ENCODE measurements at places on chromosomes 2 and 18. TPM values are rescaled to one million over a fixed set of nuclear protein-coding genes. Genes with fewer than 3 reads are reported as not detected.

- DNase-seq = no peak
These were observed 8.9 kb downstream of the CCL20 start for GRCh38 chr2:227822416-227823003.

GRCh38 chr2:26070730-26071129 lies 36.8 kb downstream of the RAB10 start:
- DNase-seq = no peak

DNA sequence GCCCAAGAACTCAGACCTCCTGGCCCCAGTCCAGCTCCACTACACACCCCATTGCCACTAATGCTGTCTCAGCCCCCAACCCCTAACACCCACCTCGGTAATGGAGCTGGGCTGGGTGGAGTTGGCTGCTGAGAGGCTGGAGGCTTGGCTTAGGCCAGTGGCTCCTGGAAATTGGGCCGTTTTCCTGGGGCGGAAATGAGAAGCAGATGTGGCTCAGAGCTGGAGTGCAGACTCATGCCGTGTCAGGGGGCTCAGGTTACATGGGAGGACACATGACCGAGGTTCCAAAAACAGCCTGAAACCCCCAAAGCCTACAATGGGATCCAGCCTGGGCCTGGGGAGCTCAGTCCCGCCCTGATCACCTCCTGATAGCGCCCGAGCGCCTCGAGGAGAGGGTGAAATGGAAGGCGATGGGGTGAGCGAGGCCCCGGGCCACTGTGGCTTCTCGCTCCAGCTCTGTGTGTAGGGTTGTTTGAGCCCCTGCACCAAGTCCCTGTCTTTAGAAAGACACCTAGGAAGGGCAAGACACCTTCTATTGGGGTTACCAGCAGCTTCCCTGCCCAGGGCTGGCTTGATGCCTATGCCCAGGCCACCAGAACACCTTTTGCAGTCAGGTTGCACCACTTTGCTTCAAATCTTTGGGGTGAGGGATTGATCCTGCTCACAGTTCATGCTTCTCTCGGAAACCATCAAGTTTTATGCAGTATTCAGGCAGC lies 175.7 kb upstream of the HAAO start:
- DNase-seq = no peak

DNA sequence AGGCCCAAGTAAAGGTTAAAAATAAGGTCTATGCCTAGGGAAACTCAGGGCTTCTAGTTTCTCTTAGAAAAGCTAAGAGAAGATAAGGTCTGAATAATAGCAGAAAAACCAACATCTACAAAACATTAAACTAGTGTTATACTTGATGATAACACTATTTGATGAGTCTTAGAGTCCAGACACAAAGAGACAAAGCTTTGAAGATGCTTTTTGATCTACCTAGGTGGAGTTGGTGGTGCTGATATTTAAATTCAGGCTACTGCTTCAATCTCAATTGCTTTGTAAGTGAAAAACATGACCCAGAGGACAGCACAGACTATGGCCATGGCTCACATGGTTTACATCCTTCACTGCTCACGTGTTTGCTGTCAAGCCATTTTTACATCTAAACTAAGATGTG lies 11.7 kb upstream of the MFF start:
- DNase-seq = no peak

DNA sequence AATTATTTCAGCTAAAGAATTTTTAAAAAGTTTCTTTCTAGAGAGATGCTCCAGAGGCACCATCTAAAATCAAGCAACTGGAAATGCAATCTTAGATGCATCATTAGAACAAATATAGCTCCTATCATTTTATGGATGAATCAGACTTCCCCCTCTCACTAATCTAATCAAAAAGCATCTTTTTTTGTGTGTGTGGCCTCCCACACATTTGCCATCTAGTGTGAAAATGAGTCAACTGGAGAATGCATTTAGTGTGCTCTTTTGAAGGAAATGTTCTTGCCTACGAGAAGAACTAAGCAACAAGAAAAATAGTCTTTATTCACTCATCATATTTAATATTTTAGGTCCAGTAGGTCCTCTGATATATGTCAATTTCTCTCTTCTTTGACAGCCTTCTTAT lies 39.5 kb upstream of the FIGN start:
- DNase-seq = no peak

- DNase-seq = peak; percentile 67
These were observed 2.7 kb downstream of the PTMA start for GRCh38 chr2:231710799-231711676.

DNA sequence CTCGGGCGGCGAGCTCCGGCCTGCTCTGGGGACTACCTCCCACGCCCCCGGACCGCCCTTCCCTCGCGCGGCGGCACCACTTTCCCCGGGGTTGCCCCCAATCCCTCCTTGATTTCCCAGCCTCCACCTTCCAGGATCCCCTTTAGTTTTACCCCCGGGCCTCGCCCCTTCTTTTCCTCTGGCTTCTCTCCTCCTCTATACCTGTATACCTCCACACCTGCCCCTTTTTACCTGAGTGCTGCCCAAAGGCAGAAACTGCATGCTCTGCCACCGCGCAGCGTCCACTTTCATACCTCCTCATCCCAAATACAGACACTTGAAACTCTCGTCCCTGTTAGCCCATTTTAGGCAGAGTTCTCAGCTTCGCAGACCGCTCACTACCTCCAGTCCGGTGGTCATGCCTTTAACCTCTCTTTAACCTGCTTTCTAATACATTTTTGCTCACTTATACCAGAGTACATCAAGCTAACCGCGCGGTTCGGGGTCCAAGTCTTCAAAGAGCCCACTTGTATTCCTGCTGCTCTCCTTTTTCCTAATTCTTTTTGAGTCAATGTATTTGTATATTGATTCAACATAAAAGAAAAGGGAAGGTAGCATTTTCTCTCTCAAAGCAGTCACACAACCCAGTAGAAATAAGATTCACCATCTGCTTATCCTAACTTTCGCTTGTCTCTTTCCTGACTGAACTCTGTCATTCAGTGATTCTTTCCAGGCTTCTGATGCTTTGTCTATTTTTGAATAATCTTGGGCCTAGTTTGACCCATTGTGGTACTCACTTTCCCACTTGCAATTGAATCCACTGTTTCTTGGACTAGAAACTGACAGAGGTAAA lies 901 bp downstream of the SPOPL start:
- no peak for DNase-seq

GRCh38 chr2:14530506-14530905 lies 102.0 kb upstream of the LRATD1 start:
- DNase-seq = no peak

DNA sequence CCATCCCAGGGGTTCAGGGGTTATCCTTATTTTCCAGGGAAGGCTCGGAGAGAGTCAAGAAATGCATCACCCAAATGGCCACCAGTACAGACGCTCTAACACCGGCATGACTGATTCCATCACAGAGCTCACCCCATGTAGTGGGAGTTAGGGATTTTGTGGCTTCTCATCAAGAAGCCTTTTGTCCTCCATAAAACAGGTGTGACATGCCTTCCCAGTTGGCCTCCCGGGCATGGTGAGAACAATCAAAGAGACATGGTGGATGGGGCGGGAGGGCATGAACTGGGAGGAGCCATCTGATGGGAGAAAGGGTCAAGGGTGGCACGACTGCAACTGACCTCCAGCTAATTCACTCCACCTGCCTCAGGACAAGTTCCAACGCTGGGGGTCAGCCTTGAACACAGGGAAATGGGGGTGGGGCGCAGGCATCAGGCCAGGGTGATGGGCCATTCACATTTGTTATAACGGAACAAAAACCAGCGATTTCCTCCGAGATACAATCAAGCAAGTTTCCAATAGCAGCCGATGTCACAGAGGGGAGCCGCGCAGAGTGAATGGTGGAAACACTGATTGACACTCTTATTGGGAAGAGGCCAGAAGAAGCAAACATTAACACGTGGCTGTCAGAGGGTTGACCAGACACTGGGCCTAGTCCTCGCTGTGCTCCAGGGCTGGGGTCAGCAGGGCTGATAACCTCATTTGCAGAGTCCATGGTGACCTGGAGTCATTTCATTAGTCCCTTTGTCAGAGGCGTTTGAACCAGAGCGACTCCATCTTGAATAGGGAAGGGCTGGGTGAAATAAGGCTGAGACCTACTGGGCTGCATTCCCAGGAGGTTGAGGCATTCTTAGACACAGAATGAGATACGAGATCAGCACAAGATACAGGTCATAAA lies 80.5 kb upstream of the HPCAL1 start:
- no peak for DNase-seq

GRCh38 chr2:39234754-39235153 lies 9.0 kb downstream of the CDKL4 start:
- no peak for DNase-seq

The UGT1A10 gene
- 42.0 TPM for total RNA-seq

The CPLX4 gene
- not detected for total RNA-seq
